Left lobe of liver (tissue), 2 donors: ENCODE measurements at places on chromosomes 3 and 15. TPM values are rescaled to one million over a fixed set of nuclear protein-coding genes. Genes with fewer than 3 reads are reported as not detected.

Gene HIGD2B
- total RNA-seq, result not detected

Gene CDV3
- total RNA-seq, result 60.3 TPM

Gene ZNF502
- 1.8 TPM for total RNA-seq

Gene GPR156
- total RNA-seq, result not detected

Gene C3orf52
- total RNA-seq, result 0.28 TPM

Gene P3H2
- 3.9 TPM for total RNA-seq

Gene TUSC7
- total RNA-seq, result not detected

Gene GOLGA6L9
- 0.88 TPM for total RNA-seq

Gene CCR3
- total RNA-seq, result not detected

Gene CLRN1
- not detected for total RNA-seq

Gene IL17RD
- total RNA-seq, result 0.13 TPM

Gene ZNF774
- 1.4 TPM for total RNA-seq

Gene C3orf70
- total RNA-seq, result 0.28 TPM

Gene SENP2
- total RNA-seq, result 19.6 TPM

Gene SLC28A2
- 0.15 TPM for total RNA-seq

Gene MUSTN1
- 0.38 TPM for total RNA-seq

Gene FRMD5
- not detected for total RNA-seq

Gene TMEM108
- total RNA-seq, result not detected

Gene SMAD6
- 16.2 TPM for total RNA-seq

Gene RMDN3
- 47.3 TPM for total RNA-seq

Gene BMF
- total RNA-seq, result 3.3 TPM

Gene SERPINI1
- 0.86 TPM for total RNA-seq

Gene TRAT1
- 0.13 TPM for total RNA-seq

Gene LRRC3B
- total RNA-seq, result not detected

Gene MEIS2
- total RNA-seq, result 9.1 TPM

Gene MAGEL2
- not detected for total RNA-seq

Gene GABRG3
- total RNA-seq, result 0.03 TPM

Gene HOMER2
- total RNA-seq, result 61.3 TPM

Gene GOLGA6D
- 0.45 TPM for total RNA-seq

Gene OR4F15
- not detected for total RNA-seq

Gene SI
- not detected for total RNA-seq

Gene CCR5
- total RNA-seq, result 0.08 TPM

Gene PPP1R14D
- total RNA-seq, result not detected

Gene OIP5
- total RNA-seq, result 0.38 TPM

Gene FURIN
- total RNA-seq, result 281 TPM

Gene NR1I2
- total RNA-seq, result 206 TPM

Gene TRH
- not detected for total RNA-seq

Gene LARP6
- total RNA-seq, result 1.9 TPM

Gene WNT7A
- total RNA-seq, result not detected

Gene RTP4
- total RNA-seq, result 1.9 TPM

Gene GOLGA6L7
- not detected for total RNA-seq

Gene WDR49
- not detected for total RNA-seq

Gene CLCN2
- total RNA-seq, result 4.8 TPM

Gene C3orf20
- total RNA-seq, result 0.13 TPM

Gene AADAC
- total RNA-seq, result 184 TPM

Gene ROPN1
- total RNA-seq, result not detected

Gene ALDH1L1
- 492 TPM for total RNA-seq

Gene CACNA1D
- total RNA-seq, result 8.0 TPM

Gene CD200
- 0.38 TPM for total RNA-seq

Gene COMMD2
- total RNA-seq, result 9.5 TPM

Gene PLXNA1
- total RNA-seq, result 3.4 TPM

Gene CLDN16
- 1.2 TPM for total RNA-seq

Gene SLC28A1
- 64.6 TPM for total RNA-seq

Gene OR4M2
- total RNA-seq, result not detected

Gene WDR93
- not detected for total RNA-seq

Gene CCDC71
- total RNA-seq, result 9.2 TPM

Gene ABTB1
- total RNA-seq, result 16.3 TPM

Gene RPP14
- total RNA-seq, result 9.7 TPM
